Esophagus squamous epithelium (tissue), 5 donors: ENCODE measurements at places on chromosomes 5 and 9.

DNA sequence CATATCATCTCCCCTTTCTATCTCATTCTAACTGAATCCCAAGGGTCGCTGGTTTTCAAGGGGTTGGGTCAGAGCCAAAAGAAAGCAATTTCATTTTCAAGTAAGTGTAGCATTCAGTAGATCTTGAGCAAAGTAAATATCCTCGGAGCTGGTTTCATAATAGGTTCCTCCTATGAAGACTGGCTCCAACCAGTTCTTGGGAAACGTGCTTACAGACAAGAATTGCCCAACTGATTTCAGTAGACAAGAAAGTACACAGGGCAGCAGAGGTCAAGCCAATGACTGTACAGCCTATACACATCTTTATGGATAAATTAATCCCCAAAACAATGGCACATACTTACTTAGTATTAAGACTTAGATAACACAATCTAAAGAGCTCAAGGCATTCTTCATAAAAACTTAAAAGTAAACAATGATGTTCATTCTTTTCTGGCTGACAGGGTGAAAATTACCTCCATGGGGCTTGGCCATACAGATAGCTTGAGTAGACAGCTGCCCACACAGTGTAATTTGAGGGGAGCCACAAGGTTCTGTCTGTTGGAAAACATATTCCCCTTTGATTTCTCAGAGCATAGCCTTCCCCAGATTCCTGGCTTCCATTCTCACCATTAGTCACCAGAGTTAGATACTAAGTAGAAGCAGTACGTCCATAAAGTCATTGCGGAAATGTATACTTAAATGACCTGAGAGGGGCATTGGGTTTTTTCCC is 163.9 kb downstream of the ARRDC3 start:
- peak overlapping the region; percentile 20 for H3K27ac ChIP-seq
- H3K36me3 ChIP-seq = no peaks in the 10 kb centered on the region
- no peak for DNase-seq
- H3K4me3 ChIP-seq = no peak overlapping the region

GRCh38 chr5:150067405-150067960 is 18.9 kb downstream of the CSF1R start:
- no peaks in the 10 kb centered on the region for H3K27me3 ChIP-seq
- no peak for DNase-seq
- no peak overlapping the region for H3K4me3 ChIP-seq
- no peak overlapping the region for H3K27ac ChIP-seq
- no peaks in the 10 kb centered on the region for H3K36me3 ChIP-seq

GRCh38 chr5:131221888-131222287 is 42.0 kb upstream of the CDC42SE2 start:
- H3K4me1 ChIP-seq = peaks cover 5% of the 10 kb centered on the region
- no peak for DNase-seq
- no peak overlapping the region for H3K4me3 ChIP-seq

- H3K27ac ChIP-seq = no peak overlapping the region
- no peaks in the 10 kb centered on the region for H3K4me1 ChIP-seq
- no peak overlapping the region for H3K4me3 ChIP-seq
- no peaks in the 10 kb centered on the region for H3K36me3 ChIP-seq
- no peak for DNase-seq
Measured at GRCh38 chr5:102922111-102922720, 167.1 kb downstream of the PAM start.

DNA sequence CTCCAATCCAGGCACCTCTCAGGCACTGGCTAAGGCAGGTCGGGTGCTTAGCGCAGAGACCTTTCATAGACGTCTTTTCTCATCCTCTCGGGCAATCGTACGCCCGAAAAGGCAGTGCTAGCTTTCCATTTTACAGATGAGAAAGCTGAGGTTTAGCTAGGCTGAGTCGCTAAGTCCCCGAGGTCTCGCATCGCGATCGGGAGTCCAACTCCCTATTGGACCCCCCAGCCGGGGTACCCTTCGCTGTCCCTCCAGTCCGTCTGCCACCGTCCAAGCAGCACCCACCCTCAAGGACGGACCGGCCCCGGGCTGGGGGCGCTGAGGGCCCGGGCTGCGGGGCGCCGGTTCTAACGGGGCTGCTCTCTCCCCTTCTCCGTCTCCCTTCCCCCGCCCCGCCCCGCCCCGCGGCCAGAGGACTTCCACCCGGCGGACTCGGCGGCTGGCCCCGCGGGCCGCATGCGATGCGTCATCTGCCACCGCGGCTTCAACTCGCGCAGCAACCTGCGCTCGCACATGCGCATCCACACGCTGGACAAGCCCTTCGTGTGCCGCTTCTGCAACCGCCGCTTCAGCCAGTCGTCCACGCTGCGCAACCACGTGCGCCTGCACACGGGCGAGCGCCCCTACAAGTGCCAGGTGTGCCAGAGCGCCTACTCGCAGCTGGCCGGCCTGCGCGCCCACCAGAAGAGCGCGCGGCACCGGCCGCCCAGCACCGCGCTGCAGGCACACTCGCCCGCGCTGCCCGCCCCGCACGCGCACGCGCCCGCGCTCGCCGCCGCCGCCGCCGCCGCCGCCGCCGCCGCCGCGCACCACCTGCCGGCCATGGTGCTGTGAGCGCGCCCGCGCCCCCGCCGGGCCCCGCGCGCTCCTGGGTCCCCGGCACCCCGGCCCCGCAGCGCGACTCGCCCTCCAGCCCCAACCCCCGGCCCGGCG is 12.5 kb upstream of the EXOSC2 start:
- no peaks in the 10 kb centered on the region for H3K27me3 ChIP-seq
- no peak overlapping the region for H3K27ac ChIP-seq
- no peak for DNase-seq
- H3K36me3 ChIP-seq = no peaks in the 10 kb centered on the region

GRCh38 chr5:151949701-151950308 is 25.2 kb upstream of the GLRA1 start:
- H3K36me3 ChIP-seq = no peaks in the 10 kb centered on the region
- no peak overlapping the region for H3K27ac ChIP-seq
- no peaks in the 10 kb centered on the region for H3K27me3 ChIP-seq

DNA sequence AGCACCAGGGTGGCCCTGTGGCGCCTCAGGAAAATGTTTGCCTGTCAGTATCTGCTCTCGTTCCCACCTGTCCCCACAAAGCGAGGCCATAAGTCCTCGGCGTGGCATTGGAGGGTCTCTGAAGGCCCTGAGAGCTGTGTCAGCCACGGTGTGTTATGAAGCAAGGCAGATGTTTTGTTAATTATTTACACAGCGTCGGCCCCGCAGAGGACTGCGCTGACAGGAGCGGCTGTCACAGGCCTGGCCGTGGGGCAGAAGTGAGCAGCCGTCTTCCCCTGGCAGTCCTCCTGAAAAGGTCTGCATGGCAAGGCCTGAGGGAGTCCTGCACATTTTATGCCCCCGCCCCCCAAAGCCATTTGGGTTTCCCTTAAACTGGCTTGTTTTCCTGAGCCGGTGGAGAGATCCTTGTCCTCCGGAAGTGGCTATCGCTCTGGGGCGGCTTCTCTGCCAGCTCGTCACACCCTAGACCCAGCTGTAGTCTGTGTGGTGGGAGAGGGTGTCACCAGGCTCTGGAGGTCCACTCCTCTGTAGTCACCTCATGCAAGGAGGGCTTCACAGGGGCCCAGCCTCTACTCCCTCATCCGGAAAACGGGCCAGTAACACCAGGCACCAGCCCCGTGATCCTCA is 6.2 kb downstream of the NEK6 start:
- peak overlapping the region; percentile 81 for H3K27ac ChIP-seq
- H3K4me1 ChIP-seq = peaks cover 49% of the 10 kb centered on the region
- no peaks in the 10 kb centered on the region for H3K36me3 ChIP-seq
- H3K27me3 ChIP-seq = no peaks in the 10 kb centered on the region
- no peak overlapping the region for H3K4me3 ChIP-seq
- no peak for DNase-seq

GRCh38 chr5:40680741-40681362 is 1.1 kb downstream of the PTGER4 start:
- H3K4me3 ChIP-seq = peak overlapping the region; percentile 88
- peaks cover 86% of the 10 kb centered on the region for H3K4me1 ChIP-seq
- peak overlapping the region; percentile 92 for H3K27ac ChIP-seq
- DNase-seq = peak; percentile 27

DNA sequence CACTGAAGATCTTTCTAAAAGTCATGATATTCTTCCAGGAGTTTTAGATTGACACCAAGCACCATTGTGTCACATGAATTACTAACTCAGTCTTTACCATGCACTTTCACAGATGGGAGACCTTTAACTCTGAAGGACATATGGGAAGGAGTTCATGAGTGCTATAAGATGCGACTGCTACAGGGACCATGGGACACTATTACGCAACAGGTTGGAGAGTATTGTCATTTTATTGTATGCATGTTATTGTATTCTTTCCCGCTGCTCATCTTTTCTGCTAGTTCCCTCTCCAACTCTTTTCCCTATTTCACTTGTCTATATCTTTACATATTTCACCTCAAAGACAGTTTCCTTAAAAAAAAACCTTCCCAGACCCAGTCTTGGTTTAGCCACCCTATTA is 99.8 kb downstream of the RPS23 start:
- DNase-seq = no peak
- no peaks in the 10 kb centered on the region for H3K36me3 ChIP-seq
- no peak overlapping the region for H3K27ac ChIP-seq
- H3K4me1 ChIP-seq = peaks cover under 1% of the 10 kb centered on the region
- no peaks in the 10 kb centered on the region for H3K27me3 ChIP-seq
- H3K4me3 ChIP-seq = no peak overlapping the region

GRCh38 chr9:129613520-129614175 is 7.3 kb downstream of the C9orf50 start:
- H3K27ac ChIP-seq = peak overlapping the region; percentile 60
- no peaks in the 10 kb centered on the region for H3K36me3 ChIP-seq
- peaks cover 23% of the 10 kb centered on the region for H3K27me3 ChIP-seq
- no peak overlapping the region for H3K4me3 ChIP-seq

- no peak overlapping the region for H3K4me3 ChIP-seq
- H3K36me3 ChIP-seq = no peaks in the 10 kb centered on the region
- no peak for DNase-seq
- H3K27ac ChIP-seq = peak overlapping the region; percentile 27
- H3K27me3 ChIP-seq = no peaks in the 10 kb centered on the region
Measured at GRCh38 chr9:89025553-89025952, 34.3 kb downstream of the S1PR3 start.

DNA sequence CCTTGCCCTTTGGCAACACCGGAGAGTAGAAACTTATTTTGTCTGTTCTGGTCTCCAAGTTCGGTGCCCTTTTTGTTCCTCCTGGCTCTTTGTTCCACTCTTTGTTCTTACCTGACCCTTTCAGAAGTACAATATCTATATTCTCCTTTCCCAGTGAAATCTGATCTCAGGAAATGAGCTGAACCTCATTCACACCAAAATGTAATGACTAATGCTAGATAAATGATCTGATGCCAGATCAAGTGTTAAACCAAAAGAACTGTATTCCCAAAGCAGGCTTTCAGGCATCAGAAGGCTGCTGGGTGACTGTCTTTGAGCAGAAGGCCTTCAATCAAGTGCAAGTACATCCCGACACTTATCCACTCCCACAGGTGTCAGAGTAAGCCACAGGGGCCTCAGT is 156.4 kb downstream of the SPOCK1 start:
- H3K4me1 ChIP-seq = no peaks in the 10 kb centered on the region
- no peaks in the 10 kb centered on the region for H3K36me3 ChIP-seq
- no peak for DNase-seq
- no peak overlapping the region for H3K4me3 ChIP-seq

- H3K36me3 ChIP-seq = no peaks in the 10 kb centered on the region
- H3K4me3 ChIP-seq = no peak overlapping the region
- no peak for DNase-seq
Measured at GRCh38 chr5:56088967-56089829, 94.4 kb upstream of the IL6ST start.

DNA sequence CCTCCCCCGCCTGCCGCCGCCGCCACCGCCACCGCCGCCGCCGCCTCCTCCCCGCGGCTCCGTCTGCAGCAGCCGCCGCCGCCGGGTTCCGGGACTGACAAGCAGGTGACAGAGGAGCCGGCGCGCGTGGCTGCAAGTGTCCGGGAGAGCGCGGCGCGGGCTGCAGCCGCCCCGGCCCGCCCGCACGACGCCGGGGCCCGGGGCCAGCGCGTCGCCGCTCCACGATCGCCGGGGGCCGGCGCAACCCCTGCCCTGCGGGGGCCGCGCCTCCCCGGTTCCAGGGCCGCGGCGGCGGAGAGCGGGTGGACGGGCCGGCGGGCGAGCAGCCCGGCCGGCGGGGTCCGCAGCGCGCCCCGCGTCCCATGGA is 343 bp downstream of the LMX1B start:
- H3K4me3 ChIP-seq = no peak overlapping the region
- peaks cover 32% of the 10 kb centered on the region for H3K27me3 ChIP-seq
- H3K4me1 ChIP-seq = peaks cover 40% of the 10 kb centered on the region
- H3K27ac ChIP-seq = no peak overlapping the region

DNA sequence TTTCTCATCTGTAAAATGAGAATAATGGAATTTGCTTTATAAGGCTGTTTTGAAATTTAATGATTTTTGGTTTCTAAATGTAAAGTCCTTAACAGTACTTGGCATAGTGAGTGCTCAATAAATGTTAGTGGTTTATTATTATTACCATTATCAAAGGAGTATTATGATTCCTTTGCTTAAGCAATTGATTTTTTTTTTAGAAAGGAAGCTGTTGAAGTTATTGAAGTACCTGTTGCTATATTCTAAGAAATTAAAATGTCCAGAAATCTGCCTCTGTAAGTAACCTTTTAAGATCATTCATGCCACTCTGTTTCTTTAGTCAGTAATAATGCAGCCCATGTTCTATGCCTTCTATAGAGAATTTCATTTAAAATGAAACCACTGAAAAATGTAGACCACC is 15.0 kb downstream of the SMAD5 start:
- no peak for DNase-seq
- no peaks in the 10 kb centered on the region for H3K36me3 ChIP-seq
- H3K27me3 ChIP-seq = no peaks in the 10 kb centered on the region
- H3K27ac ChIP-seq = no peak overlapping the region
- no peaks in the 10 kb centered on the region for H3K4me1 ChIP-seq

- H3K4me1 ChIP-seq = no peaks in the 10 kb centered on the region
- DNase-seq = no peak
- no peak overlapping the region for H3K27ac ChIP-seq
- H3K27me3 ChIP-seq = no peaks in the 10 kb centered on the region
Measured at GRCh38 chr5:161078793-161079192, 226.8 kb upstream of the ATP10B start.

DNA sequence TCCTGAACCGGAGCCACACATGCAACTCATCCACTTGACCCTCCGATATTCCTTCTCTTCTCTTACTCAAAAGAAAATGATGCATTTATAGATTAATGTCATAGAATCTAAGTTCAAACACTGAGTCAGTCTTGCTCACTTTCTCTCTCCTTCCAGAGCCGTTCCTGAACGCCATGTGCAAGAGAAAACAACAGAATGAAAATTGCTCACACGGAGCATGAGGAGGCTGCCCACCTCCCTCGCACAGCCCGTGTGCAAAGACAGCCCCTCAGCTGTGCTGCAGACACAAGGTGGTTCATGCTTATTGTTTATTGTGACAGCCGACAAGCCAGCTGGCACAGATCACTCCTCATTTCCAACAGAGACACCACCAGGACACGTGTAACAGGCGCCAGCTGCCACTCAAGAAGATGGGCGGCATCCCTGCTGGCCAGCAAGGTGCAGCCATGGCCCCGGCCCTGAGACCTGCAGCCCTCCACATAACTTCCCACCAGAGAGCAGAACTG is 290.8 kb downstream of the GLIS3 start:
- H3K36me3 ChIP-seq = no peaks in the 10 kb centered on the region
- no peak overlapping the region for H3K4me3 ChIP-seq
- no peaks in the 10 kb centered on the region for H3K27me3 ChIP-seq
- H3K4me1 ChIP-seq = no peaks in the 10 kb centered on the region

- no peaks in the 10 kb centered on the region for H3K27me3 ChIP-seq
- DNase-seq = no peak
- no peaks in the 10 kb centered on the region for H3K4me1 ChIP-seq
- peaks cover 4% of the 10 kb centered on the region for H3K36me3 ChIP-seq
Measured at GRCh38 chr9:95974389-95974788, 98.9 kb downstream of the ERCC6L2 start.

GRCh38 chr9:97710356-97711222 is 13.4 kb upstream of the XPA start:
- H3K27ac ChIP-seq = no peak overlapping the region
- no peaks in the 10 kb centered on the region for H3K27me3 ChIP-seq
- H3K4me3 ChIP-seq = no peak overlapping the region
